ENCODE measurements at places on chromosomes 5 and 9. TPM values are rescaled to one million over a fixed set of nuclear protein-coding genes. Genes with fewer than 3 reads are reported as not detected.
A peak's percentile ranks its signal among the peaks of the same experiment; 100 is the strongest.

- H3K27me3 ChIP-seq: no peaks in the 10 kb centered on the region
- DNase-seq: no peak
- H3K4me3 ChIP-seq: no peak overlapping the region
- no peaks in the 10 kb centered on the region for H3K36me3 ChIP-seq
- H3K27ac ChIP-seq: no peak overlapping the region
Measured at GRCh38 chr9:133637451-133638055, 1.4 kb downstream of the DBH start.

- no peaks in the 10 kb centered on the region for H3K36me3 ChIP-seq
- H3K4me1 ChIP-seq: no peaks in the 10 kb centered on the region
- no peaks in the 10 kb centered on the region for H3K27me3 ChIP-seq
- DNase-seq: no peak
Measured at GRCh38 chr5:39742916-39743315, 318.1 kb upstream of the DAB2 start.

GRCh38 chr5:1781107-1781506, 18.5 kb downstream of the MRPL36 start:
- H3K4me3 ChIP-seq: no peak overlapping the region
- H3K27ac ChIP-seq: no peak overlapping the region

GRCh38 chr5:40646266-40646665, 33.4 kb upstream of the PTGER4 start:
- no peaks in the 10 kb centered on the region for H3K36me3 ChIP-seq
- DNase-seq: no peak
- no peaks in the 10 kb centered on the region for H3K27me3 ChIP-seq
- no peaks in the 10 kb centered on the region for H3K4me1 ChIP-seq
- H3K4me3 ChIP-seq: no peak overlapping the region

GRCh38 chr9:117415358-117415914, 579 bp upstream of the ASTN2 start:
- H3K36me3 ChIP-seq: no peaks in the 10 kb centered on the region
- H3K4me1 ChIP-seq: peaks cover 1% of the 10 kb centered on the region
- no peaks in the 10 kb centered on the region for H3K27me3 ChIP-seq

DNA sequence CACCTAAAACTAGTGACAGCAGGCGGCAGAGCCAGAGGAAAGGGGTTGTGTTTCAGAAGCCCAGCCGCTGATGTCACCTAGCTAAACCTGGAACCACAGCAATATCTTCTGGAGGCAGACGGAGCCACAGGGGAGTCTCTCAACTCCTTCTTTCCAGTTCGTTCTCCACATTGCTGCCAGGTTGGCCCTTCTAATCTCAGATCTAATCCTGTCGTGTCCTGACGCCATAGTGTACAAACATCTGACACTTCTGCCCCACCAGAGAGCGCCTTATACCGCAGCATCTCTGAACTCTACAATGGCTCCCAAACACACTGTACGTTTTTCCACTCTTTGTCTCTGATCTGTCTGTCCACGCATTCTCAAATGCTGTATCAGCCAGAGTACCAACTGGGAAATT, 240.0 kb downstream of the SMARCA2 start:
- no peak for DNase-seq
- no peak overlapping the region for H3K27ac ChIP-seq
- H3K36me3 ChIP-seq: no peaks in the 10 kb centered on the region
- H3K4me3 ChIP-seq: no peak overlapping the region

DNA sequence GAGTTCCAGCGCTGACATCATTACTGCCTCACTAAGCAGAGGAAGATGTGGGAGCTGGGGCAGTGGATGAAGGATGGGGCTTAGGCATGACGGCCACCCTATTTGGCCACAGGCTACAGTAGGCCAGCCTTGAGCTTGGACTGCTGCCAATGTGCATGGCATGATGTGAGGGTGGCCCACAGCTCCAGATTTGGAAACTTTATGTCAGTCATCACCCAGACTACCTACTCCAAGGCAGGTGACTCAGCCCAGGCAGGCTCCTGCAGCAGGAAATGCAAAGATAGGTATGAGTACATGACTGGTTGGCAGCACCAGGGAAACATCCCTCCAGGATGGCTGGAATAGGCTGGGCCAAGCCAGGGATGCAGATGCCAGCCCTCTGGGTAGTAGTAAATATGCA, 303.6 kb downstream of the SPOCK1 start:
- DNase-seq: no peak
- no peaks in the 10 kb centered on the region for H3K27me3 ChIP-seq
- H3K4me1 ChIP-seq: no peaks in the 10 kb centered on the region
- no peak overlapping the region for H3K4me3 ChIP-seq
- no peak overlapping the region for H3K27ac ChIP-seq
- no peaks in the 10 kb centered on the region for H3K36me3 ChIP-seq

DNA sequence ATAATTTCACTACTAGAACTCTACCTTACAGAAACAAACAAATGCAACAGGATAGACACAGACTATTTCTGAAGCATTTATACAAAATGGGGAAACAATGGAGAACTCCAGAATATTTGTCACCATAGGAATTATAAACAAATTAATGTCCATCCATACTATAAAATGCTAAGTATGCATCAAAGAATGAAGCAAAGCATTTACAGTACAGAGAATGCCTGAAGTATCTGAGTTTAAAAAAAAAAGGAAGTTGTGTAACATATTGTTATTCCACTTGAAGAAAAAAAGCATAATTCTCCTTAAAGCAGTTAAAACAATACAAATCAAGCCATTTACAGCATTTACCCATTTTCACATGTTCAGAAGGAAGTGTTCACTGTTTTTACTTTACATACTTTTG, 53.0 kb downstream of the DROSHA start:
- H3K27me3 ChIP-seq: no peaks in the 10 kb centered on the region
- DNase-seq: no peak
- no peaks in the 10 kb centered on the region for H3K36me3 ChIP-seq
- no peaks in the 10 kb centered on the region for H3K4me1 ChIP-seq

- H3K4me1 ChIP-seq: no peaks in the 10 kb centered on the region
- no peak for DNase-seq
- no peaks in the 10 kb centered on the region for H3K27me3 ChIP-seq
- H3K36me3 ChIP-seq: no peaks in the 10 kb centered on the region
- no peak overlapping the region for H3K4me3 ChIP-seq
- H3K27ac ChIP-seq: no peak overlapping the region
Measured at GRCh38 chr5:80738466-80738865, 83.7 kb upstream of the DHFR start.

- DNase-seq: no peak
- H3K27me3 ChIP-seq: no peaks in the 10 kb centered on the region
- H3K4me1 ChIP-seq: no peaks in the 10 kb centered on the region
- H3K36me3 ChIP-seq: no peaks in the 10 kb centered on the region
- H3K27ac ChIP-seq: no peak overlapping the region
- H3K4me3 ChIP-seq: no peak overlapping the region
Measured at GRCh38 chr9:115142090-115142489, 24.1 kb upstream of the TNC start.

GRCh38 chr9:87184956-87185642, 237.8 kb upstream of the GAS1 start:
- no peaks in the 10 kb centered on the region for H3K27me3 ChIP-seq
- no peaks in the 10 kb centered on the region for H3K4me1 ChIP-seq
- no peaks in the 10 kb centered on the region for H3K36me3 ChIP-seq
- H3K4me3 ChIP-seq: no peak overlapping the region
- H3K27ac ChIP-seq: no peak overlapping the region
- DNase-seq: no peak

- DNase-seq: no peak
- H3K27me3 ChIP-seq: no peaks in the 10 kb centered on the region
- no peak overlapping the region for H3K27ac ChIP-seq
- peaks cover 6% of the 10 kb centered on the region for H3K4me1 ChIP-seq
- H3K36me3 ChIP-seq: no peaks in the 10 kb centered on the region
Measured at GRCh38 chr5:158975363-158975762, 124.4 kb downstream of the EBF1 start.

DNA sequence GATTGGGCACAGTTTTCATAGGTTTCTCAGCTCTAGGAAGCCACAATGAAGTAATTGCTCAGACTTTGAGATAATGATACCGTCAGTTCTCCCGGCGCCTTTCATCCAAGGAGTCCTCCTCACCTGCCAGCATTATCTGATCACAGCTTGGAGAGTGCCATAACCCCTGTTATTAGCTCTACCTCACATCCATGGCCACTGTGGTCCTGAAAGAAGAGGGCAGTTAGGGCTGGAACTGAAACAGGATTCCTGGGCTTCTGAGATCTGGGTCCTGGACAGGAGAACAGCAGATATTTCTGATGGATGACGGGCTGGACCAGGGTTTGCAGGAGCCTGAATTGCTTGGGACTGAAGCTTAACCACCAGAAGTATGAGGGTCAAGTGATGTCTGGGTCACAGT, 13.5 kb downstream of the RGS3 start:
- no peaks in the 10 kb centered on the region for H3K27me3 ChIP-seq
- no peaks in the 10 kb centered on the region for H3K4me1 ChIP-seq
- DNase-seq: no peak
- no peak overlapping the region for H3K27ac ChIP-seq

DNA sequence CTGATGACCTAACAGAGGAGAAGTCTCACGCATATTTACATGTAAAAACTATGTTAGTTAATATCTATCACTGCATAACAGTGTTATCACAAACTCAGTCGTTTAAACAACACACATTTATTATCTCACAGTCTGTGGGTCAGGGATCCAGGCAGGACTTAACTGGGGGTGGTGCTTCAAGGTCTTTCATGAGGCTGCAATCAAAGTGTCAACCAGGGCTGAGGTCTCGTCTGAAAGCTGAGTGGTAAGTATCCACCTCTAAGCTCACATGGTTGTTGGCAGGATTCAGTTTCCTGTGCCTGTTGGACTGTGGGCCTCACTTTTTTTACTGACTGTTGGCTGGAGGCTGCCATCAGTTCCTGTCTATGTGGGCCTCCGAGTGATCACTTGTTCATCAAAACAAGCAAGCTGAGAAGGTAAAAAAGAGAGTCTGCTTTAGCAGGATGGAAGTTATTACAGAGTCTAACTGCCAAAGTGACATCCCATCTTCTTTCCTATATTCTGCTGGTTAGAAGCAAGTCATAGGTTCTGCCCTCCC, 188.6 kb downstream of the CARTPT start:
- no peak overlapping the region for H3K4me3 ChIP-seq
- H3K36me3 ChIP-seq: no peaks in the 10 kb centered on the region
- H3K27me3 ChIP-seq: no peaks in the 10 kb centered on the region
- no peak for DNase-seq

- no peak for DNase-seq
- H3K36me3 ChIP-seq: no peaks in the 10 kb centered on the region
- no peaks in the 10 kb centered on the region for H3K27me3 ChIP-seq
- no peaks in the 10 kb centered on the region for H3K4me1 ChIP-seq
- no peak overlapping the region for H3K4me3 ChIP-seq
Measured at GRCh38 chr9:131008563-131008908, 438 bp upstream of the LAMC3 start.

DNA sequence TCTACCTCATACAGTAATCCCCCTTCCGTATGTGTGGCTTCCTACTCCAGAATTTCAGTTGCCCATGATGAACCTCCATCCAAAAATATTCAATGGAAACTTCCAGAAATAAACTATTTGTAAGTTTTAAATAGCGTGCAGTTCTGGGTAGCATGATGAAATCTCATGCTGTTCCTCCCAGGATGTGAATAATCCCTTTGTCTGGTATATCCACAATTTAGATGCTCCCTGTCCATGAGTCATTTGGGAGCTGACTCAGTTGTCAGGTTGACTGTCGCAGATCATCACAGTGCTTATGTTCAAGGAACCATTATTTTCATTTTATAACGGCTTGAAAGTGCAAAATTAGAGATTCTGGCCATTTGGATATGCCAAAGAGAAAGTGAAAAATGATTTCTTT, 290.1 kb upstream of the CDH9 start:
- no peaks in the 10 kb centered on the region for H3K4me1 ChIP-seq
- H3K27me3 ChIP-seq: no peaks in the 10 kb centered on the region
- DNase-seq: no peak

DNA sequence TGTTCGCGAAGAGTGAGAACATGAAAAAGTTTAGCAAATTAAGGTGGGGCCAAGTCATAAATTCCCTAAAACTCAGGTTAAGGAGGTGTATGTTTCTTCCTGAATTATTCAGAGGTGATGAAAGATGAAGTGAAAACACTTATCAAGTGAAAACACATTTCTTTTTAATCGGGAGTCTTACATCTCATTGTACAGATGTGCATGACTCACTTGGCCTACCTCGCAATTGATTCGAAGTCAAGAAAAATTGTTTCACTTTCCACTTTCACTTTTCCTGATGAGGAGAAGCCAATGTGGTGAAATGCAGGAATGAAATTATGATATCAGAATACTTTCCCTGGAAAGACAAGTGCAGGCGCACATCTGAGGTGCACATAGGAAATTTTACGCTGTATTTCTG, 78.7 kb downstream of the SLC25A46 start:
- no peak overlapping the region for H3K4me3 ChIP-seq
- H3K36me3 ChIP-seq: no peaks in the 10 kb centered on the region
- no peak overlapping the region for H3K27ac ChIP-seq
- DNase-seq: no peak
- no peaks in the 10 kb centered on the region for H3K27me3 ChIP-seq

GRCh38 chr9:134983074-134983473, 65.4 kb upstream of the FCN1 start:
- no peak overlapping the region for H3K4me3 ChIP-seq
- H3K27ac ChIP-seq: no peak overlapping the region
- no peaks in the 10 kb centered on the region for H3K4me1 ChIP-seq
- H3K36me3 ChIP-seq: no peaks in the 10 kb centered on the region

GRCh38 chr9:135243201-135244190, 156.0 kb downstream of the OLFM1 start:
- no peaks in the 10 kb centered on the region for H3K27me3 ChIP-seq
- no peak overlapping the region for H3K27ac ChIP-seq
- no peak for DNase-seq
- H3K4me3 ChIP-seq: no peak overlapping the region
- no peaks in the 10 kb centered on the region for H3K36me3 ChIP-seq

DNA sequence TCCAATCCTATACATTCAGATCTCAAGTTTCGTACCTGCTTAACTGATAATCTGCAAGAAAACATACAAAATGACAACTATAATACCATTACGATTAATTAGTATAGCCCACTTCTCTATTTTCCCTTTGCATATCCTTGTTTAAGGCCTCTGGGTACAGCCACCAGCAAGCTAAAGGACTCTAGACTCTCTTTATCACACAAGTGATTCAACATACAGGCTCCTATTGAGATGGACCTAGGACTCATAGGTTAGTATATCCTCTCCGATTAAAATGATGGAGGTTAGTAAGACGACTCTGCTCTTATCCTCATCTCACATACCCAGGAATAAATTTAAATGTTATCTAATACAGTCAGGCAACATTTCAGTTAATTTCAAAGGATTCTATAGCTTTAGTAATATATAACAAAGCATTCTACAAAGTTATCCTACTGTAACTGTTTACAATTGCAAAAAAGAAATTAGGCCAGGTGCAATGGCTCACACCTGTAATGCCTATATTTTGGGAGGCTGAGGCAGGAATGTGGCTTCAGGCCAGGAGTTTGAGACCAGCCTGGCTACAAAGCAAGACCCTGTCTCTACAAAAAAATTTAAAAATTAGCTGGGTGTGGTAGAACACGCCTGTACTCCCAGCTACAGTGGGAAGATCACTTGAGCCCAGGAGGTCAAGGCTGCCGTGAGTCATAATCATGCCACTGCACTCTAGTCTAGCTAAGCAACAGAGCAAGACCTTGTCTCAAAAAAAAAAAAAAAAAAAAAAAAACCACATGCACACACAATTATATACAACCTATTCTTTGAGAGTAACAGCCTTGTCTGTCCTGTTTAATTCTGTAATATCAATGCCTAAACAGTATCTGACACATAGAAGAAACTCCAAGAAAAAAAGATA, 15.4 kb downstream of the HAUS6 start:
- peak; percentile 78 for DNase-seq
- H3K4me3 ChIP-seq: no peak overlapping the region

The PKD2L2 gene
- not detected for total RNA-seq

The OR1J2 gene
- total RNA-seq: not detected

The ECM2 gene
- total RNA-seq: 80.2 TPM

The FOXD4L4 gene
- total RNA-seq: not detected

The NUTM2G gene
- not detected for total RNA-seq

Measured in ovary (tissue), 10 donors.